ENCODE measurements at places on chromosomes 1 and 21.

DNA sequence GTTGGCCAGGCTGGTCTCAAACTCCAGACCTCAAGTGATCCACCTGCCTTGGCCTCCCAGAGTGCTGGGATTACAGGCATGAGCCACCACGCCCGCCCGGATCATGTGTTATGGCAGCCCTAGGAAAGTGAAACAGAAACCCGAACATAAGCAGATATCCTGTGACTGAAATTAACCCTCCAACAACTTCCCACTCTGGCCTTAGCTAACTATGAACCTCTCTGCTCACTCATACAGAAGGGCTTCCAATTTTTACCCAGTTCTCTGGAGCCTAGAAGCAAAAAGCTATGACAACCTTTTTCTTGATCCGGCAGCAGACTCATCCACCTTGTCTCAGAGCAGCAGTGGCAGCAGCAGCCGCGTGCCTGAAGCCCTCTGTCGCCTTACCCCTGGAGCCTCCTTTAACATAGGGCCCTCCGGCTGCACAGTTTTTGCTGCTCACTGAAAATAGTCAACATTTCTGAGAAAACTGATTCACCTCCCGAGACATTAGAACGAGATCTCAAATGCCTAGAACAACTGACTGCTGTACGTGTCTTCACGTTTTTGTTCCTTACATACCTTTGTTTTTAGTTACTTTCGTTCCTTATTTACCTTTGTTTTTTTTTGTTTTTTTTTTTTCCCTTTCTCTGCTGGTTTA, 9.3 kb downstream of the CBR1 start:
- peak; percentile 49 for DNase-seq

DNA sequence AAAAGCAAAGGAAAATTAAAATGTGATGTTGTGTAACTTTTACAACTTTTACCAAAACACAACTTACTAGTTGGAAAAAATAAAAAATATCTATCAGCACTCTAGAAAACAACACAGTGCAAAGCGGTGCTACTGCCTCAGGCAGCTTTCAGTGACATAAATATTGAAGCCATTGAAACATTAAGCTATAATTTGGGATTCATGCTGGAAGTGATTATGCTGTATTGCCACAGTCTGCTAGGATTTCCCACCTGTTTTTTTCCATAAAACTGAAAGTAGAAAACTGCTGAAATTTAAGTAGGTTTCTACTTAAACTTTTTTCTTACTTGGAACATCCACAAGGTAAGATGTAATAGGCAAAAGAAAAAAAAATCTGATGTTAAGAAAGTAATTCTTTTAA, 674.4 kb downstream of the KCNT2 start:
- no peak for DNase-seq

GRCh38 chr1:224450159-224450558, 15.6 kb upstream of the WDR26 start:
- DNase-seq = no peak

GRCh38 chr1:111471012-111471411, 2.8 kb upstream of the C1orf162 start:
- DNase-seq = no peak

GRCh38 chr1:76668046-76668445, 199.2 kb upstream of the ST6GALNAC5 start:
- peak; percentile 90 for DNase-seq

DNA sequence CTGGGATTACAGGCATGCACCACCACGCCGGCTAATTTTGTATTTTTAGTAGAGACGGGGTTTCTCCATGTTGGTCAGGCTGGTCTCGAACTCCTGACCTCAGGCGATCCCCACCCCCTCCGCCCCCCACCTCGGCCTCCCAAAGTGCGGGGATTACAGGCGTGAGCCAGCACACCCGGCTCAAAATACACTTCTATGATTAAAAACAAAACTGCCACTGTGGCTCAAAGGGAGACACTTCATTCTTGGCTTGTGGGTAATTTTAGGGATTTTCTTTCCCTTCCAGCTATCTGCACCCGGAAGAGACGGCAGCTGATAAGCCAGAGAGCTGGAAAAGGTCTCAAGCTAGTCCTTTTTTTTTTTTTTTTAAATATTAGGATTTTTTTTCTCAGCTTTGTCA, 24.5 kb downstream of the TMPRSS2 start:
- no peak for DNase-seq

GRCh38 chr21:36359185-36359584, 26.0 kb upstream of the CHAF1B start:
- no peak for DNase-seq

GRCh38 chr1:85398391-85399064, 66.4 kb downstream of the DDAH1 start:
- peak; percentile 84 for DNase-seq

- no peak for DNase-seq
Measured at GRCh38 chr1:33298623-33299277, 22.1 kb downstream of the A3GALT2 start.

- no peak for DNase-seq
Measured at GRCh38 chr1:218640173-218640572, 295.0 kb downstream of the TGFB2 start.

- no peak for DNase-seq
Measured at GRCh38 chr1:10659646-10660540, 136.6 kb downstream of the CASZ1 start.

DNA sequence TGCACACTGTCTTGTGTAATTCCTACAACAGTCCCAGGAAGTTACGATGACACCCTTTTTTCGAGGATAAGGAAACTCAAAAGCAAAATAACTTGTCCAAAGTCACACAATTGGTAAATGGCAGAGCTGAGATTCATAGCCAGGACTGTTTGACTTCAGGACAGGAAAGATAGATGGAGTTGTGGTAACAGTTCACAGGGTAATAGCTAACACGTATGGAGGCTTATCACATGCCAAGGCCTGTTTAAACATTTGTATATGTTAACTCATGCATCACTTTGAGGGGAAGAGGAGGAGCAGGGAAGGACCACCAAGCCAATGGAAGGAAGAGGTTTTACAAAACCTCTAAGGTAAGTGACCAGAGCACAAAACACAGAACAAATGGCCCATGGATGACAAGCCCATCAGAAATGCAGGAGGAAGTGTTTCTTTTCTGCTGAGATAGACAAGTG, 2.8 kb downstream of the DHCR24 start:
- peak; percentile 41 for DNase-seq

Data from renal cortical epithelial cell (primary cell).